ENCODE measurements at places on chromosomes 5 and 9. TPM values are rescaled to one million over a fixed set of nuclear protein-coding genes. Genes with fewer than 3 reads are reported as not detected.

The MAST4 gene
- total RNA-seq = 39.6 TPM

The TEK gene
- total RNA-seq = 21.1 TPM

The ANKRD20A1 gene
- total RNA-seq = 1.7 TPM

The ALDOB gene
- 0.43 TPM for total RNA-seq

The PCDHGB4 gene
- total RNA-seq = 4.6 TPM

The UBE2B gene
- 258 TPM for total RNA-seq

The SPINK13 gene
- not detected for total RNA-seq

The SLIT3 gene
- 12.4 TPM for total RNA-seq

The ELP1 gene
- 17.5 TPM for total RNA-seq

The CFAP90 gene
- not detected for total RNA-seq

The DNAJC21 gene
- 55.5 TPM for total RNA-seq

The MCTP1 gene
- total RNA-seq = 8.5 TPM

The ZBTB43 gene
- total RNA-seq = 35.1 TPM

The ORM2 gene
- not detected for total RNA-seq

The SPINK7 gene
- total RNA-seq = not detected

The SPATA24 gene
- 17.2 TPM for total RNA-seq

The NOXA1 gene
- 2.2 TPM for total RNA-seq

The PCSK5 gene
- total RNA-seq = 4.5 TPM

The PHF24 gene
- total RNA-seq = 0.22 TPM

The DDX41 gene
- 30.1 TPM for total RNA-seq

The ADAM19 gene
- total RNA-seq = 11.3 TPM

The ZDHHC21 gene
- total RNA-seq = 8.0 TPM

The GCNT4 gene
- total RNA-seq = 0.35 TPM

The DMGDH gene
- total RNA-seq = 2.0 TPM

The S1PR3 gene
- 27.5 TPM for total RNA-seq

The RFK gene
- 23.9 TPM for total RNA-seq

The CSNK1G3 gene
- total RNA-seq = 20.6 TPM

The CDC14B gene
- total RNA-seq = 14.5 TPM

The TSLP gene
- total RNA-seq = 6.0 TPM

The DNAH5 gene
- 0.19 TPM for total RNA-seq

The MPDZ gene
- total RNA-seq = 62.6 TPM

The C9orf40 gene
- 2.8 TPM for total RNA-seq

The TRIM7 gene
- 14.4 TPM for total RNA-seq

The C9 gene
- total RNA-seq = not detected

The NR2F1-AS1 gene
- total RNA-seq = 0.60 TPM

The NREP gene
- total RNA-seq = 26.2 TPM
